ENCODE measurements at places on chromosomes 1 and 21.

GRCh38 chr1:97433094-97433823, 487.6 kb downstream of the DPYD start:
- DNase-seq = no peak

DNA sequence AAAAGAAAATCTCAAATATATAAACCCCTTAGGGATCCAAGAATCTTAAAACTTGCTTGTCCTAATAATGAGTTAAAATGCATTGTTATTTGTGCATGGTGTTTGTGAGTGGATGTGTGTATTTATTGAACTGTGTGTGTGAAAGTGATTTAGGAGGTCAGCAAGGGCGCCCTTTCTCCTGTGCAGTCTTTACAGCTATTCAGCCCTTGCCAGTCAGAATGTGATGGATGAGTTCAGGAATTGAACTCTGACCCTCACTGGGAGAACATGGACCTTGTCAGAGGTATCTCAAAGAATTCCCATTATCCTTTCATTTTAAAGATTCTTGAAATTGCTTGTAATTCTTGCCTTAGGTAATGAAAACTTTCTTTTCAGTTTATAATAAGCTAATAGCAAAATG, 493.0 kb upstream of the ADGRL4 start:
- DNase-seq = no peak

DNA sequence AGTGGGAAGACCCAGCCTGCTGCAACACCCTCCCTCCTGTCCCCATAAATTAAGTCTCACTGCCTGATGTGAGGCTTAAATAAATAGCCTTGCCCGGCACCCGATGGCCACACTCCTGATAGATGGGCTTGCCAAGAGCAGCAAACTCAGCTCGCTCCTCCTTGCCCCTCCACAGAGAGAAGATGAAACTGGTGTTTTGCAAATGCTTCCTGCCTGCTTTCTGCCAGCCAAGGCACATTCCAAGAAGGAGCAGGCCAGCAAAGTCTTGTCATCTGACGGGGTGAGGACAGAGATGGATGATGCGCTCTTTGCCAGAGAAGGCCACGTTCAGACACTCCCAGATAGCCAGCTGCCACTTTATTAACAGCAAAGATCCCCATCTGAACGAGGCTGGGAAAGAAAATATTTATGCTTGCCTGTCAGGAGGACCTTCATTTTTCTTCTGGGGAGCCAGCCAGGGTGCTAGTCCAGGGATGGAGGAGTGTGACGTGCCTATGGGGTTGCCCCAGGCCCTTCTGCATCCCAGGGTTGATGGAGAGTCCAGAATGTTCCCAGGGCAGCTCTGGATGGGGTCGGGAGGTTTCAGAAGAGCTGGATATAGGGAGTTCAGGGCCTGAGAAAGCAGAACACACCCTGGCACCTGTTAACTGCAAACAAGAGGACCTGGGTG, 265.4 kb downstream of the FOXD2 start:
- DNase-seq = no peak

DNA sequence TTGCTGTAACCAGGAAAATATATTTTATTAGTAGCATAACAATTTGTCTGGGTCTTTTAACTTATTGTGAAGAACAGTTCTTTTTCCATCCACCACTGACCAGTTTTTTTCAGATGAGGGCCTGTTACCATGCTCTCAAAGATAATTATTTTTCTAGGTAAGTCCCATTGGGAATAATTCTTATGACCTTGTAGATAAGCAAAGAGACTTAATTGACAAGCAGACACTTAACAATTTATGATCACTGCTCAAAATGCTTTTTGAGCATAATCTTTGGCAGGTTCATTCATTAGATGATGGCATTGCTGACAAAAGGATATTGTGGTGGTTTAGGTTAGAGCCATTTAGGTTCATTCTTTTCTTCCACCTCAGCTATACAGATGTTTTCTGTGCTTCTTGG, 6.6 kb downstream of the SNX27 start:
- no peak for DNase-seq

- no peak for DNase-seq
Measured at GRCh38 chr1:117669572-117669971, 63.7 kb downstream of the TENT5C start.

DNA sequence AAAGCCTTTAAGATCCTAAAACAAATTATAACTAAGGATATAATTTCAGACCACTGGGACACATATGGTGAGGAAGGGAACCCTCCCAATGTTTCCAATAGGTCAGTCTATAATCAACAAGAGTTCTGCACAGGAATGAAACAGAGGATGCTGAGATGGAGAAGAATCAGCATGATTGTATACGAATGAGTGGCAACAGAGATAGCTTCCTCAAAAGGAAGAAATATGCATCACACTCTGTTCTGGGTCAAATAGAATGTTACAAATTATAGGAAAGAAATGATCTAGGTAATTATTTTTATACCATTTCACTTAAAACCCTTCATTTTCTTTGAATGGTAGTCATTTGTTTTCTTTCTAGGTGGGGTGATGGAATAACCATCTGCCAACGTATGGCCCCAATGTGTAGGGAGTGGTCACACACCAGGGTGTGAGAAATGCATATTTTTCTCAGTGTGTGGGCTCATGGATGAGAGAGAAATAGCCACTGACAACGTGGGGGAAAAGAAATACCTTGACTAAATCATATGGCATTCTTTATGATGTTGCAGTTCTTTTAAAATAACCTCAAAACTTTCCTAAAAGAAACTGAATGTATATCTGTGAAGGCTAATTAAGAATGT, 104.6 kb upstream of the IVNS1ABP start:
- DNase-seq = no peak

- DNase-seq = no peak
Measured at GRCh38 chr1:51600529-51600928, 16.4 kb upstream of the OSBPL9 start.

DNA sequence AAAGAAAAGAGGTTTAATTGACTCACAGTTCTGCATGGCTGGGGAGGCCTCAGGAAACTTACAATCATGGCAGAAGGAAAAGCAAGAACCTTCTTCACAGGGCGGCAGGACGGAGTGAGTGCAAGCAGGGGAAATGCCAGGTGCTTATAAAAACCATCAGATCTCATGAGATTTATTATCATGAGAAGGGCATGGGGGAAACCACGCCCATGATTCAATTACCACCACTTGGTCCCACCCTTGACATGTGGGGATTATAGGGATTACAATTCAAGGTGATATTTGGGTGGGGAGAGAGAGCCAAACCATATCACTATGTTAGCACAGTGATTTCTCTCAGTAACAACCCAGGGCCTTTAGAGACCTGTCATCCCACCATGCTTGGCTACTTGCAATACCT, 39.9 kb downstream of the LRRN2 start:
- no peak for DNase-seq
